CD4-positive, alpha-beta T cell treated with Interleukin-10 for 1 hour (primary cell): ENCODE measurements at places on chromosomes 2 and 18.

DNA sequence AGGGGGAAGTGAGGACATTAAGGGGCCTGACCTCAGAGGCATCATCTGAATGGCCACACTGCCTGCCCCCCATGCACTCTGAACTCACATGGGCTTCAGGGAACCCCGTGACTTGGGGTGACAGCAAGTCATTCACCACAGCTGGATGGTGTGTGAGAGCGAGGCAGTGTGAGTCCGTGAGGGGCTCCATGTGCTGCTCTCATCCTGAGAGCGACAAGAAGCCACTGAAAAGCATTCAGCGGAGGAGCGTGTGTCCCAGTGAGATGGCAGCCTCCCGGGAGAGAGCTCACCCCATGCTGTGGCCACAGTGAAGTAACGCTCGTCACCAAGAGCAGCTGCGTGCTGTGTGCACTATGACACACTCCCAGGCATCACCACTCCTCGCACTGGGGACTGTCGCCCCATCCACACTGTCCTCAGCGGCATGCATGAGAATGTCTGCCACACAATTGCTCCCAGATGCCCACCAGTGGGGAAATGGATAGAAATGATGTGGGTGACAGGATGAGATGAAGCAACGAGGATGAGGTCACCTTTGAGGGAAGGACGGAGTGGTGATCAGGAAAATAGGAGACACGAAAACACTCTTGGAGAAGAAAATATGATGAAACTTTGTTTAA is 213.0 kb upstream of the RAB6C start:
- no peak for DNase-seq

DNA sequence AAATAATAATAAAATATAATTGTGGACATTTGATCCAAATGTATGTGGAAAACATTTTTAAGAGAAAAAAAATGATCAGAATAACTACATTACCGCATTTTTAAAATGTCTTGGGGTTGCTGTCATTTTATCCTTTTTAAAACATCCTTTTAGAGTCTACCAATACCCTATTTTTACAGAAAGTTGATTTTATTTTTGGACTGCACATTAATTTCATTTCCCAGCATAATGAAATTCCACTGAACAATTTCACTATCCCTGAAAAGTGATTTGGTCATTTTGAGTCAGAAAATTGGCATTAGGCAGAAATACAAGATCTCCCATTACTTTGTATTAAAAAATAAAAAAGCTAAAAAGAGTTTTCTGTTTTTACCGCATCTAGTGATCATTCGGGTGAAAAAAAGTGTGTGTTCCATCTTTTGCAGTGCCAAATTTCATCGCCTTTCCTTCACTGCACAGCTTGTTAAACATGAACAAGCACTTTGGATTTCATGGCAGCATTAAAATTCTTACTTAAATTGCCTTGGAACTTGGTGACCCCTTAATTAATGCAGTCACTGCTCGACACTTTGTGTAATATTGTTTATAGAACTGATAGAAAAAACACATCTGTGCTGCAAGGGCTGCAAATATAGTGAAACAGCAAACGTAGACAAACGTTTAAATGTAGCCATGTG is 611.7 kb downstream of the TSN start:
- no peak for DNase-seq

GRCh38 chr2:12858786-12859185 is 142.1 kb downstream of the TRIB2 start:
- no peak for DNase-seq

DNA sequence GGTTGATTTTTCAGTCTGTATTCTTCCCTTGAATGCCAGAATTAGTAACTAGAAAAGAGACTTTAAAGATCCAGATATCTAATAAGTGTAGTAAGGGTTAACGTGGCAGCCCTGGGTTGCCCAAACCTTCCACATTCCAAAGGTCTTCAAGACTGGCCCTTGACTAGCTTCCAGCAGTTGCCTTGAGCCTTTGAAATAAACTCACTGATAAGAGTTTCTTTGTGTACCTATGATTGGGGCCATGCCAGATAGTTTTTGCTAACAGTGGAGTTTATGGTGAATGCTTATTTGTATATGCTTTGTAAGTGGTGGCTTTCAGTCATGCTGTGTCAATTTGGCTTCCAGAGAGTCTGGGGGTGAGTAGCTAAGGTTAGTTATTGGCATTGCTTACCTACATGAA is 722.3 kb downstream of the RNF144A start:
- no peak for DNase-seq
